ENCODE measurements at places on chromosomes 12 and 14. TPM values are rescaled to one million over a fixed set of nuclear protein-coding genes. Genes with fewer than 3 reads are reported as not detected.

SOX5 gene
- total RNA-seq = not detected

FAM216A gene
- total RNA-seq = 76.3 TPM

RERGL gene
- total RNA-seq = not detected

GALNT16 gene
- total RNA-seq = 2.7 TPM

ITGA7 gene
- total RNA-seq = 3.0 TPM

NRXN3 gene
- not detected for total RNA-seq

DAAM1 gene
- 0.27 TPM for total RNA-seq

C1S gene
- total RNA-seq = 3.3 TPM

RAD9B gene
- not detected for total RNA-seq

FGF6 gene
- total RNA-seq = not detected

ENDOU gene
- total RNA-seq = 1.9 TPM

DNA sequence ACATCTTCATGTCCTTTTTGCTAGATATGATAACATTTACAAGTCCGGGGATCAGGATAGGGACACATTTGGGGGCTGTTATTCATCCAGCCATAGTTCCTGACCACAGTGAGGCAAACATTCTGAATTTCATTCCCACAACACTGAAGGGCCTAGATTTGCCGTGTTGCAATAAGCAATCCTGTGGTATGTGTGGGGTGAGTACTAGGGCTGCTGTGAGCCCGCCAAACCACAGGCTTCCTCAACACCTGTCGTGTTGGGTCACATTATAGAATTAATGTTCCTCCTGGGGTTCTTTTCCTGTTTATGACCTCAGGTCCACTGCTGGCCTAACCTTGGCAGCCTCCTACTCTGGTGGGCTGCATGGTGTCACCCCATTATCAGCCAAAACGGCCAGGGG is 119.2 kb downstream of the TBC1D30 start:
- DNase-seq = no peak

DNA sequence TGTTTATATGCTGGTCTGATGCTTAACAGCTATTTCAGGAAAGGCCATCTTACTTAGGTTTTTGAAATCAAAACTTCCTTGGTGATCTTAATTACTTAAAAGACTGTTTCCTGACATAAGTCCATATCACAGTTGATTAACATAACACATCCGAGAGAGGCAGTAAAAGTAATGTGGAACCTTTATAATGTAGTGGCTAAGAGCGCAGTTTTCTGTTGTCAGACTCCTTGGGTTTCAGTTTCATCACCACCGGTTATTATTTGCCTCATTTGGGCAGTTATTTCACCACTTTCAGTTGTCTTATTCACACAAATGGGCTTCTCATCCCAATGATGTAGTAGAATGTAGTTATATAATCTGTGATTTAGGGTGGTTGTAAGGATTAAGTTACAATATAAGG is 30.9 kb downstream of the TBC1D15 start:
- DNase-seq = no peak

- no peak for DNase-seq
Measured at GRCh38 chr14:74960736-74961135, 5.3 kb upstream of the PGF start.

GRCh38 chr12:6937481-6938352 is 5.9 kb upstream of the RNU7-1 start:
- peak; percentile 97 for DNase-seq

DNA sequence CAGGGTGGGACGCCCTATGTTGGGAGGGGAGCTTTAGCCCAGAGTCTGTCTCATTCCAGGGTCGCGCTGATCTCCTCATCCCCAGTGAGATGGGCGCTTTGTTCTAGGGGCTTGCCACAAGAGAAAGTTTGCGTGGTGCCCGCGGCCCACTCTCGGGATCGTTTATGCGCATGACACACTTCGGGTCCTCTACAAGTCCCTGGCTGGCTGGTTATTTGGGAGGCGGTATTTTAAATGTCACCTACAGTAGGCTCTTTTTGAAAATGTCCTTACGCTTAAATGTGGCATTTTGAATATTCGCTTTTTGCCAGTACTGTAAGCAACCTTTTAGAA is 541 bp downstream of the GOLT1B start:
- DNase-seq = peak; percentile 34

GRCh38 chr12:41141104-41141503 is 47.0 kb upstream of the PDZRN4 start:
- DNase-seq = no peak

DNA sequence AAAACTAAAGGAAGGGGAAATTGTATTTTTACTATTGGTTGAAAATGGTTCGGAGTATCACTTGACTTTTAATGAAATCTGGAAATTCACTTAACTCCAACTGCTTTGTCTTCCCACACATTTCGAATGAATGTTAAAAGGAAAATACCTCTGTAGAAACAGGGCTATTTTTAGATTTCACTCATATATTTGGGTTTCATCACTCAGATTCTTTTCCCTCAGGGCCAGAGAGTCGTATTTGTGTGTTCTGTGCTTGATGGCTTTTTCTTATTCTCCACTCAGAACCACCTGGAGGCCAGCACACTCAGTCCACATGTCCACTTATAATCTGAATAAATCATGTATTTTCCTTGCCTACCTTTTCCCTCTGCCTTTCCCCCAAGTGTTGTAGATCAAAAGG is 40.0 kb downstream of the DAAM1 start:
- DNase-seq = no peak

DNA sequence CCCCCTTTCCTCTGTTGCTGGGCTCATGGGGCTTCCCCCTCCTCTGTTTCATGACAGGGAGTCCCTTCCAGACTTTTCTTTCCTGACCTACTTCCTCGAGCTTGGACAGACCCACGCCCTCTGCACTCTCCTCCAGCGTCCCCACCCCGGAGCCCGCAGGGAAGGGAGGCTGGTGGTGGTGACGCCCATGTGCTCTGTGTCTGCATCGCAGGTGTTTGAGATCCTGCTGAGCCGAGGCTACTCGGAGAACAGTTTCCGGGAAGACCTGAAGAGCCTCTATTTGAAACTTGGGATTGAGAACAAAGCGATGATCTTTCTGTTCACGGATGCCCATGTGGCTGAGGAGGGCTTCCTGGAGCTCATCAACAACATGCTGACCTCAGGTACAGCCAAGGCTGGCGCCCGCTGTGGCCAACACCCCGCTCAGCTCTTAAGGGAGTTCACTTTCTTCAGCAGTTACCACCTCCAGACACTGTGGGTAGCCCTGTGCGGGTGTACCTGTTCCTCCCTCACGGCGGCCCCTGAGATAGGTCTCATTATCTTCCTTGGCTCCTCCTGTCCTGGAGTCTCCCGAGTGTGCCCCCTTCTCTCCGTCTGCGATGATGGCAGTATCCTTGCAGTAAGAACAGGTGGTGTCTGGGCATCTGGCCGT is 85.6 kb downstream of the CCDC92 start:
- DNase-seq = no peak

- DNase-seq = no peak
Measured at GRCh38 chr12:6090803-6091202, 33.7 kb downstream of the VWF start.

GRCh38 chr14:59944909-59945308 is 25.0 kb downstream of the LRRC9 start:
- no peak for DNase-seq

DNA sequence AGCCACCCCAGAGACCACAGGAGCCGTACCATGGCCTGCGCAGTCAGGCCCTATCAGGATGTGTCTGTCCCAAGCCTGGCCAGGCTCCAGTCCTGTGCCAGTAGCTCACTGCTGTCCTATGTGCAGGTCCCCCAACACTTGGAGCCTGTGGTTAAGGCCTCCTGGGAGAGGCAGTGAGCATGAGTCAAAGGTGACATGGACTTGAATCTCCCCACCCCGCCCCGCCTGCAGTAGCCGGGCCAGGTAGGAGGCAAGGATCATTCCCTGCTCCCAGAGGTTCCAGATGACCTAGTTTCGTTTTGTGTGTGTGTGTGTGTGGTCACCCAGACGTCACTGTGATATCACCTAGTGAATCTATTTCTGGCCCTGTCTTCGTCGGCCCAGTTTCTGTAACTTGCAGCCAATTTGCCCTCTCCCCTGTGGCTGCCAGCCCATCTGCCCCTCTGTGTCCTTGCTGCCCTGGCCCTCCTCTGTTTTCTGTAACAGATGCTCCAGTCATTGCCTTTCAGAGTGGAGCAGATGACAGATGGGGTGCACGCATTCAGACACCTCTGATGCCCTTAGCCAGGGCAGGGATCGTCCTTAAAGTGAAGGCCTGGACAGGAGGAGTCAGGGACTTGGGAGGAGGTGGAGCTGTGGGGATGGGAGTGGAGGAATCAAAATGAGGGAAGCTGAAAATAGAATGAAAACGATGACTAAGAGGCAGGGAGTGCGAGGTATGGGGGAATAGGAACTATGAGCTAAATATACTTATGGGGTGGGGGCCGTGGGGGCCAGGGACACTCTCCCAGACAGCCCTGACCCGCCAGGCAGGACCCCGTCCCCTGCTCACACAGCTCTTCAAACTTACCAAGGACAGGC is 37.4 kb downstream of the SLC6A12 start:
- peak; percentile 80 for DNase-seq

GRCh38 chr14:96091149-96091693 is 52.1 kb downstream of the C14orf132 start:
- DNase-seq = peak; percentile 83

GRCh38 chr12:119117936-119118335 is 60.8 kb upstream of the HSPB8 start:
- DNase-seq = no peak

DNA sequence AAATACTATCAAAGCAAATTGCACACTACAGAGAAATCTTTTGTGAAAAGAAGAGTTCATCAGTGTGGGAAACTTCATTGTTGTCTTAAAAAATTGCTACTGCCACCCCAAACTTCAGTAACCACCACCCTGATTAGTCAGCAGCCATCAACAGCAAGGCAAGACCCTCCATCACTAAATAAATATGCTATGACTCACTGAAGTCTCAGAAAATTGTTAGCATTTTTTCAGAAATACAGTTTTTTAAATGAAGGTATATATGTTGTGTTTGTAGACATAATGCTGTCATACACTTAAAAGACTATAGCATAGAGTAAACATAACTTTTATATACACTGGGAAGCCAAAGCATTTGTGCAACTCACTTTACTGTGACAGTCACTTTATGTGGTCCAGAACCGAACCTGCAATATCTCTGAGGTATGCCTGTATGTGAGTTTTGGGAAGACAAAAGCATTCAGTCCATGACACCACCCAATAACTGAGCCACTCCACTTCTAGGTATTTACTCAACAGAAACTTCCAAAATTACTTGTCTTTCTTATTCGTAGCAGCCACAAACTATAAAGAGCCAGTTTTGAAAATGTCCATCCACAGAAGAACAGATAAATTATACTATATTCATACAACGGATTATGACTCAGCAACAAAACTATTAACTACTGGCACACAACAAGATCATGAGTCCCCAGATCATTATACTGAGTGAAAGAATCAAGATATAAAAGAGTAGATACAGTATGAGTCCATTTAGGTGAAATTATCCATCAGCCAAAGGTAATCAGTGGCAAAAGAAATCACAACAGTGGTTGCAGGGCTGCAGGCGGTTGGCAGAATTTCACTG is 649.6 kb downstream of the BCL11B start:
- DNase-seq = no peak

GRCh38 chr14:42719391-42719790 is 1112.7 kb downstream of the LRFN5 start:
- DNase-seq = peak; percentile 12

- DNase-seq = no peak
Measured at GRCh38 chr12:13805041-13805440, 176.4 kb downstream of the GRIN2B start.

- no peak for DNase-seq
Measured at GRCh38 chr12:23536293-23536692, 413.2 kb downstream of the SOX5 start.

DNA sequence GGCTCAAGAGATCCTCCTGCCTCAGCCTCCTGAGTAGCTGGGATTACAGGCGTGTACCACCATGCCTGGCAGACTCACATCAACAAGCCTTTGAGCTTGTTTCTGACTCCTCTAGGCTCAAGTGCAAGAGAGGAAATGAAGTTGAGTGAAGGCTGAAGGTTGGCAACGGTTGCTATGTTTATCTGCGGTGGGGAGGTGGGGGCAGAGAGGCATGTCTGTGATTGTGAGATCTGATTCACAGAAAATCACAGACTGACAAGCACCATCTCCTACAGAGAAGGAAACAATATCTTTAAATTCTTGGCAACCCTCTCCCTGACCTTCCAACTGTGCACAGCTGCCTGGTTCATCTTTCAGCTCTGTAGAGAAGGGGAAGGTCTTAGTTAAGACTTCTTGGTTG is 22.1 kb upstream of the NINJ2 start:
- DNase-seq = no peak

- DNase-seq = no peak
Measured at GRCh38 chr14:20539906-20540305, 20.9 kb downstream of the RNASE9 start.

DNA sequence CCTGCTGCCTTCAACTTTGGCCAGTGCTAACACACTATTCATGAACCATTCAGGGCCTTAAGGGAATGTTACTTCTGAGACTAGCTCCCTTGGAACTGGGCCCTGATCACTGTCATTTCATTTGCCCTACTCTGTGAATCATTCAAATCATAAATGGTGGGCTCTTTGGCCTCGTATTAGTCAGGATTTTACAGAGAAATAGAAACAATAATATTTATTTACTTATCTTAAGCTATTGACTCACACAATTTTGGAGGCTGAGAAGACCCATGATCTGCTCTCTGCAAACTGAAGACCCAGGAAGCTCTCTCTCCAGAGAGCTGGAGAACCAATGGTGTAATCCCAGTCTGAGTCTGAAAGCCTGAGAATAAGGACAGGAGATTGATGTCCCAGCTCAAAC is 398.5 kb downstream of the LRIG3 start:
- no peak for DNase-seq

DNA sequence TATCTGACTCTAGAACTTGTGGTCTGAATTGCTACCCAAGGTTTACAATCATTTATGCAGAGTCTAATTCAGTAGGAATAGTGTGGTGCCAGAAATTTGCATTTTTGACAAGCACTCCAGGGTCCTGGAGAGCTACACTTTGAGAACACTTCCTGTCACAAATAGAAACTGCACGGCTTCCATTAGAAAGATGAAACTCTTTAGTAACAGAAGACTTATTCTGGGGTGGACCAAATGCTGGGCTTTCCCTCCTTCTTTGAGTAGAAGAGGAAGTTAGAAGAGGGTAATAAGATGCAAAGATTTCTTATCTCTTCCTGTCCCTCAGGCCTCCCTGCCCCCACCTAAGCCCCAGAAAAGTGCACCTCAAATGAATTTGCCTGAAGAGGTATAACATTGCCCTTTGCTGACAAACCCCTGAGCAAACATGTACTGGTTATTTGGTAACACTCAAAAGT is 28.4 kb downstream of the DGLUCY start:
- peak; percentile 58 for DNase-seq

- DNase-seq = no peak
Measured at GRCh38 chr12:3805077-3805476, 52.2 kb upstream of the CRACR2A start.

- no peak for DNase-seq
Measured at GRCh38 chr14:105838591-105839424, 312.4 kb downstream of the TMEM121 start.

- DNase-seq = no peak
Measured at GRCh38 chr14:75609606-75610475, 31.4 kb downstream of the FLVCR2 start.

- peak; percentile 87 for DNase-seq
Measured at GRCh38 chr12:117236456-117237001, 46.3 kb upstream of the FBXO21 start.
